ENCODE measurements at places on chromosomes 4 and X.

DNA sequence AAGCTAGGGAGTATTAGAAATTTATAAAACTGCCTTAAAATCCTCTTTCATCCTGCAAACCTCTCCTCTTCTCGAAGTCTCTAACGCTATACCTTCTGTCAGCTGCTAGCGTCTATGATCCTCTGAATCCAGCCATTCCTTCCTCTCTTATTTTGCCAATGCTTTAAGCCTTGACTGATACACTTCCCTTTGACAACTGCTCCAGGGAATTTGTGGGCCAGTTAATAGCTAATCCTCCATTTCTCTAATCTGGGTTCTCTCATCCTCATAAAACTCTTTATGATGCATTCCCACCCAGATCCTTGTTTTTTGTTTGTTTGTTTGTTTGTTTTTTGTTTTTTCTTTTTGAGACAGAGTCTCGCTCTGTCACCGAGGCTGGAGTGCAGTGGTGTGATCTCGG lies 293.6 kb upstream of the PUDP start:
- H3K27ac ChIP-seq, result no peak overlapping the region
- no peaks in the 10 kb centered on the region for H3K27me3 ChIP-seq
- no peaks in the 10 kb centered on the region for H3K36me3 ChIP-seq
- no peaks in the 10 kb centered on the region for H3K4me1 ChIP-seq
- no peak for DNase-seq

GRCh38 chr4:88592600-88593448 lies 544 bp downstream of the HERC3 start:
- H3K27ac ChIP-seq, result peak overlapping the region; percentile 55
- H3K36me3 ChIP-seq, result no peaks in the 10 kb centered on the region
- H3K27me3 ChIP-seq, result no peaks in the 10 kb centered on the region
- H3K4me1 ChIP-seq, result peaks cover 5% of the 10 kb centered on the region
- peak overlapping the region; percentile 84 for H3K4me3 ChIP-seq

DNA sequence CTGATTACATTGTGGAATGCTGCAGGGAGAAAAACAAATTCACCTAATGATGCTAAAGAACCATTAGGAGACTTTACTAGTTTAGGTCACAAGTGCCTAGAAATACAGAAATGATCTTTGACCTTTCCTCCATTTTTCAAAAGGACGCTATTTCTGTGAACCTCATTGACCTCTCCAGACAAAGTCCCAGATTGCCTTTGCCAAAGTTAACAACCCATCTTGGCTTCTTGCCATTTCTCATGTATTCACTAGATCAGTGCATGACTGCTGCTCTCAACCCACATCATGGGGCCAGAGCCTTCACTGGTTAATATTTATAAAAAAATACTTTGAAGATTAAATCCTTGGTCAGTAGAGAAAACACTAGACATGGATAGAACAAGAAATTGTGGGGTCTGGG lies 19.9 kb upstream of the AR start:
- no peak for DNase-seq
- no peak overlapping the region for H3K27ac ChIP-seq
- no peaks in the 10 kb centered on the region for H3K27me3 ChIP-seq
- H3K4me1 ChIP-seq, result peaks cover 5% of the 10 kb centered on the region
- no peaks in the 10 kb centered on the region for H3K36me3 ChIP-seq
- H3K4me3 ChIP-seq, result no peak overlapping the region

DNA sequence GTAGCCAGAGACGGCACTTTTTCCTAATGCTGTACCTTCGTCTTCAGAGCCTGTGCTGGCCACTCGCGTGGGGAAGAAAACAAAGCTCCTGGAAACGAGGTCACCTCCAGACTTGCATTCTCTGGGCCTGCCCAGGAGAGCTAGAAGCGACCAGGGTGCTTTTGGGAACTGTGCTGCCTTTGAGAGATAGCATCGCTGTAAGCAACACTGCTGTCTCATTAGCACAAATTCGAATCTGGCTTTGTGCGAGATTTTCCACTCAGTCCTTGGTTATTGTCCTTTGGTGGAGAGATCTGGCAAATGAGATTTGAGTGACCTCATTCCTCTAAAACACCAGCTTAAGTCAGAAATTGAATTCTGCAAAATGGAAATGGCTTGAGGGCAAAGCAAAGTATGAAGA lies 66.1 kb upstream of the TLR3 start:
- no peaks in the 10 kb centered on the region for H3K36me3 ChIP-seq
- H3K27ac ChIP-seq, result no peak overlapping the region
- H3K27me3 ChIP-seq, result no peaks in the 10 kb centered on the region
- no peaks in the 10 kb centered on the region for H3K4me1 ChIP-seq
- no peak for DNase-seq

DNA sequence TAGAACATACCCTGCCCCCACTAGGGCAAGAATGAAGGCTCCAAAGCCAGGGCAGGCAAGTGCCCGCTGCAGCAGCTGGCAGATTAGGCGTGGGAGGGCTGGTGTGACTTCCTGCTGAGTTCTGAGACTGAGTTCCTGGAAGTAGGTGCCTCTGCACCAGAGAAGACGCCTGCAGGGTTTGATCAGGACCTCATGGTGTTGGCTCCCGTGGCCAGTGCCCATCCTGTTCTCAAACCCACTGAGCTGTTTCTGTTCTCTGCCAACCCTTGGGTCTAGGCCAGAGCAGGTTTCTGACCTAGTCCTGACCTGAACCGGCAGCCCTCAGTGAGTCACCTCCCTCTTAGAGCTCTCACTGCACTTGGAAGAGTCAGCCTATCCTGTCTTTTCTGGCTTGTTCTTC lies 220.7 kb downstream of the HS6ST2 start:
- no peaks in the 10 kb centered on the region for H3K27me3 ChIP-seq
- no peak for DNase-seq
- H3K4me1 ChIP-seq, result peaks cover 4% of the 10 kb centered on the region
- H3K27ac ChIP-seq, result no peak overlapping the region
- H3K4me3 ChIP-seq, result no peak overlapping the region

DNA sequence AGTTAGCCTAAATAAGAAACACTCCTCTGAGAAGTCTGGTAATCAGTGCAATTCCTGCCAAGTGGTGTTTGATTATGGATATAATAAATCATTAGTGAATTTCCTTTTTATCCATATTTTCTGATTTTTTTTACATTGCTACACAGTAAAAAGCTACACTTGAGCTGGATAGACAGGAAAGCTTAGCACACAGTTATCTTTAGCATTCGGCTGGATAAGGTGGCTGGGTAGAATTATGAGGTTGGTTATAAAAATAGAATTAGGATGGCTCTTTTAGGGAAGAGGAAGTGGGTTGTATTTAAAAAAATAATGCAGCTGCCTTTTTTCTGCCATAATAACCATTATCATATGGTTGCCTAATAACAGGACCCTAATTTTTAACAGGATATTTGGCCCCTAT lies 460.6 kb downstream of the NAF1 start:
- H3K27ac ChIP-seq, result no peak overlapping the region
- no peaks in the 10 kb centered on the region for H3K4me1 ChIP-seq
- H3K4me3 ChIP-seq, result no peak overlapping the region
- H3K36me3 ChIP-seq, result no peaks in the 10 kb centered on the region

DNA sequence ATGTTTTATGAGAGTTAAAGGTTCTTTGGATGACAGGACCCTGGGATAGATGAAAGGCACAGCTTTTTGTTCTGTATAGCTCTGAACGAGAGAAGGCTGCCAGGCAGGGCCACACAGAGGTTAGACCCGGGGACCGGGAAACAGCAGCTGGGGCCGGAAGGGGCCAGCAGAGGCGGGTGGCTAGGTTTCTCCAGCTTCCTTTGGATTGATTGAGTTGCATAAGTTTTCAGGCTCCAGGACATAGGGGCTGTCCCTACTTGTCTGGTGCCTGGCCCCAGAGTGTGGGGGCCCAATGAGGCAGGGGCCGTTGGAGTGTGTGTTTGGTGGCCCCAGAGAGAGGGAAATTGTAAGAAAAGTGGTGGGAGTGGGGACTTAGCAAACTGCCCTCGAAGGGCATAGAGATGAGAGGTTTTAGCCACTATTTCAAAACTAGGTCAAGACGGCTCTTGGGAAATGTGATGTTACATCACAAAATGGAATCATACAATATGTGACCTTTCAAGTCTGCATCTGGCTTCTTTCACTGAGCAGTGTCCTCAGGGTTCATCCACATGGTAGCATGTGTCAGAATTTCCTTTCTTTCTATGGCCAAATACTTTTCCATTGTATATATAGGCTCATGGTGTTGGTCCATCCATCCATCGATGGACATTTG lies 3.7 kb downstream of the ZFP92 start:
- H3K27ac ChIP-seq, result no peak overlapping the region
- no peak for DNase-seq
- no peak overlapping the region for H3K4me3 ChIP-seq
- no peaks in the 10 kb centered on the region for H3K36me3 ChIP-seq

GRCh38 chr4:151770154-151770553 lies 9.3 kb upstream of the GATB start:
- H3K36me3 ChIP-seq, result no peaks in the 10 kb centered on the region
- no peak for DNase-seq
- no peak overlapping the region for H3K4me3 ChIP-seq

- no peaks in the 10 kb centered on the region for H3K4me1 ChIP-seq
- no peaks in the 10 kb centered on the region for H3K27me3 ChIP-seq
- H3K36me3 ChIP-seq, result no peaks in the 10 kb centered on the region
- no peak overlapping the region for H3K4me3 ChIP-seq
- no peak overlapping the region for H3K27ac ChIP-seq
These were observed 16.9 kb upstream of the OCIAD1 start for GRCh38 chr4:48813964-48814363.

GRCh38 chr4:5166377-5166776 lies 115.1 kb downstream of the STK32B start:
- no peaks in the 10 kb centered on the region for H3K27me3 ChIP-seq
- no peak overlapping the region for H3K4me3 ChIP-seq
- peaks cover 6% of the 10 kb centered on the region for H3K4me1 ChIP-seq
- no peak for DNase-seq

Measured in SJCRH30 (cell line).